ENCODE measurements at places on chromosomes 6 and 20.

- DNase-seq = no peak
These were observed 34.6 kb downstream of the KCNS1 start for GRCh38 chr20:45066372-45066771.

GRCh38 chr6:34745277-34746103 is 11.8 kb upstream of the SNRPC start:
- DNase-seq = peak; percentile 5

GRCh38 chr6:1334684-1335083 is 22.8 kb downstream of the FOXQ1 start:
- DNase-seq = no peak

GRCh38 chr20:35975576-35976373 is 7.4 kb downstream of the CNBD2 start:
- no peak for DNase-seq

GRCh38 chr20:50920997-50921396 is 10.2 kb downstream of the ADNP start:
- peak; percentile 22 for DNase-seq

DNA sequence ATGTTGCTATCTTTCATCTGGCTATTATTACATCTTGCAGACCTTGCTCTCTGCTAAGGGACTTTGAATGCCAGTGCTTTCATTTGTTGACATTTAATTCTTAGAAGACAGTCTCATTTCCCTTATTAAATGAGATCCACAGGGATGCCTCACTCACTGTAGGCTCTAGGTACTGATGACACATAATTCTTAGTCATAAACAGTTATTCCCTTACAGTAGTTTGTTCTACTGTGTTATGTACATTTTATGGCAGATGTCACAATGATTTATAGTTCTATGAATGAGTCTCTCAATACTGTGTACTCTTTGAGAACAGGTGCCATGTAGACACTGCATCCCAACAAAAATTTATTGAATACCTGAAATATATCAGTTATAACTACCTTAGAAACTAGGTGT is 70.3 kb downstream of the FAM83B start:
- peak; percentile 64 for DNase-seq

DNA sequence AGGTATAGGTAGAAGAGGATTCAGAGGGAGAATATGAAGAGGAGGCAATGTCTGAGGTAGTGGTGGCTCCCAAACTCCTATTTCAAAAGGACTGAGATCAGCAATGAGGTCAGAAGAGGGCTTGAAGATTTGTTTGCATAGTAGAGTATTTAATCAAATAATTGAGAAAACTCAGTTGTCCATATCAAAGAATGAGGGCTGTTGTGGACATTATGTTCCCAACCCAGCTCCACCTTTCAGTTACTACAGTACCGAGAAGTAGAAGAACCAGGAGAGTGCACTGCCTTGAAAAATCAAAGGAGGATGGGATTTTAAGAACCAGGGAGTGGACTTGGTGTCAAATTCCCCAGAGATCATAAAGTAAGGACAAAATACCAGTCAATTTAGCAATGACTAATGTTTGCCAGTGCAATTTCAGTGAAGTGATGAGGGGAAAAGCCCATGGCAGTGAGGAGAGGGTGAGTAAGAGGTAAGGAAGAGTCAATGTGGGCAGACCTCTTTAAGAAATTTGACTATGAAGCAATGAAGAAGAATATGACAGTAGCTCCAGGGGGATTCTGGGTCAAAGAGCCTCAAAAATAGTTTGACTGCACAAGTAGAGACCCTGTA is 382.4 kb downstream of the PKHD1 start:
- DNase-seq = no peak

DNA sequence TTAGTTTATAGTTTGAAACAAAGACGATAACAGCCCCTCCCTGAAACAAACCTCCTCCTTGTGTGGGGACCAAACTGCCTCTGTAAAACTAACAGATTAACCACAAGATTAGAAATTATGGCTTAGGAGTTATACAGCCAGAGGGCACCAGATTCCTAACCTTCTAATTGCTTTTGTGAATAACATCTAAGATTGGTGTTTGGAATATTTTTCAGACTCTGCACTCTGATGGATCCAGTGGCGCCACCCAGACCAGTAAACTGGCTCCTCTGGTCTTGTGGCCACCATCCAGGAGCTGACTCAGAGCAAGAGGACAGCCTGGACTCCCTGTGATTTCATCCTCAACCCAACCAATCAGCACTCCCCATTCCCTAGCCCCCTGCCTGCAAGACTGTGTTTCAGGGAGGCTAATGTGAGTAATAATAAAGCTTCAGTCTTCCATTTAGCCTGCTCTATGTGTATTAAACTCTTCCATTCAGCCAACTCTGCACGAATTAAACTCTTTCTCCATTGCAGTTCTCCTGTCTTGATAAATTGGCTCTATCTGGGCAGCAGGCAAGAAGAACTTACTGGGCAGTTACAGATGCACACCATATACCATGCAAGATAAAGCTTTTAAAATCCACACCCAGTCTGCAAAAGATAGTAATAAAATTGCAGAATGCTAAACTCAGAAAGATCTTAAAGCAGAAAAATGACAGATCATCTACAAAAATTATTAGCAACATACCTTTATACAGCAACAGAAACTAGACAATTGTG is 58.5 kb upstream of the SLC22A16 start:
- peak; percentile 84 for DNase-seq
